ENCODE measurements at places on chromosomes 2 and 18. TPM values are rescaled to one million over a fixed set of nuclear protein-coding genes. Genes with fewer than 3 reads are reported as not detected.

DNA sequence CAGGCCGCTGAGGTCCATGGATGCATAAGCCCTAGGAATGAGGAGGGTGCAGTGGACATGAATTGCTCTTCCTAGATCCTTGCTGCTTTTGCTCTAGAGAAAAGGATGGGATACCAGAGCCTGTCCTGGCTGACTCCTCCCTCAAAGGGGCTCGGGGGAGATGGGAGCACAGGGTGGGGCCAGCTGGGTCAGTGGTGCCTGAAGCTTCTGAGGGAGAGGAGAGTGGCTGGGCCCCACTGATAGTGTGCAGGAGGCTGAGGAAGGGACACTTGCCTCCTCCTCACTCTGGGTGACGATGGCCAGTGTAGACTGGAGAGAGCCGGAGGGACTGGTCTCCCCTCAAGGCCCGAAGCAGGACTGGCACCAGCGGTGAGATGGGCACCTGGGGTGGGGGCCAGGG, at the start of gene NT5DC4:
TSS of gene NT5DC4 (plus strand) at position 236 of the 400 bp plus-strand sequence. CDS start at position 296, 60 bp downstream.
- DNase-seq, result no peak

- DNase-seq, result no peak
Measured at GRCh38 chr2:65579506-65580235, 147.3 kb upstream of the SPRED2 start.

- no peak for DNase-seq
Measured at GRCh38 chr2:3557639-3558204, 411 bp downstream of the RNASEH1 start.

ACTG2 gene
- 0.32 TPM for total RNA-seq

SLC5A7 gene
- total RNA-seq, result not detected

ALPP gene
- total RNA-seq, result not detected

All from HFFc6 (cell line).